ENCODE measurements at places on chromosomes 7 and 10.

DNA sequence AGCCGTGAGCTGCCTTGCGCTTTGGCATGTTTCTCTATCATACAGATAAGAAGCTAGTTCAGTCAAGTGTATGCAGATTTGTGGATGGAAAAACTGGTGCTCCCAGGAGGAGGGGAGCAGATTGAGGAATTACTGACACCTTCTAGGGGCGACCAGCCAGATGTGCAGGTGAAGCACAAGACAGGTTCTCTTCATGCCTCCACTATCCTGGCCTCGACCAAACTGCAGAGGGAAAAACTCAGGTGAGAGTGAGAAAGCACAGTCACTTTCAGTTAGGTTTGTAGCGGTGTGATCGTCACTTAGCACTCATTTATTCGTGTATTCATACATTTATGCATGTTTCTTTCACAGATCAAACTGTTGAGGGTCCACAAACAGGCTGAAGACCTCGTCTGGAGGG, 600 bp upstream of the DBNL start:
- DNase-seq, result peak; percentile 2

DNA sequence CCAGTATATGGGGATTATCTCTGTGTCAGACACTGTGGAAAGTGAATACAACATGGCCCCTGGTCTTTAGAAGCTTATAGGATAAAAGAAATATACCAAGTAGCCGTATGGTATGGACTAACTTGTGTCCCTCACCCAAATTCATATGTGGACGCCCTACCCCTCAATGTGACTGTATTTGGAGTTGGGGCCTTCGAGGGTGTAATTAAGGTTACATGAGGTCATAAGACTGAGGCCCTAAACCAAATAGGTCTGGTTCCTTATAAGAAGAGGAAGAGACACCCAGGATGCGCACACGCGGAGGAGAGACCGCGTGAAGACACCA, 36.3 kb downstream of the ASB13 start:
- DNase-seq, result no peak

GRCh38 chr7:48299580-48300169, 128.4 kb downstream of the ABCA13 start:
- peak; percentile 60 for DNase-seq

GRCh38 chr10:1150638-1150955, 94.4 kb downstream of the WDR37 start:
- DNase-seq, result no peak

- DNase-seq, result no peak
Measured at GRCh38 chr10:122062831-122063674, 74.1 kb downstream of the TACC2 start.

DNA sequence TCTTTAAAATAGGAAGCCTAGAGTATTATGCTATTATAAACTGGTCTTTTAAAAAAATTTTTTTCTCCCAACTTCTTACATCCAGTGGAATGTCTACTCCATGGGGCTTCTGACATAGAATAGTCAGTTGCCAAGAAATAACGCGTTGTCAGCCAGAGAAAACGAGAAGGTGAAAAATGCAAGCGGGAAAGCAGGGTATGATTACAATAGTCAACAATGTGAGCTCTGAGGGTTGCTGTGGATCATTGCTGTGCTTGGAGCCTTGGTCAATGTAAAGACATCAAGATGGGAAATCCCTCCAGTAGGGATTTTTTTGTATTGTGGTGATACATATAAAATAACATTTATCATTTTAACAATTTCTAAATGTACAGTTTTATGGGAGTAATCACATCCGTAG, 27.6 kb upstream of the PLPP4 start:
- DNase-seq, result no peak

DNA sequence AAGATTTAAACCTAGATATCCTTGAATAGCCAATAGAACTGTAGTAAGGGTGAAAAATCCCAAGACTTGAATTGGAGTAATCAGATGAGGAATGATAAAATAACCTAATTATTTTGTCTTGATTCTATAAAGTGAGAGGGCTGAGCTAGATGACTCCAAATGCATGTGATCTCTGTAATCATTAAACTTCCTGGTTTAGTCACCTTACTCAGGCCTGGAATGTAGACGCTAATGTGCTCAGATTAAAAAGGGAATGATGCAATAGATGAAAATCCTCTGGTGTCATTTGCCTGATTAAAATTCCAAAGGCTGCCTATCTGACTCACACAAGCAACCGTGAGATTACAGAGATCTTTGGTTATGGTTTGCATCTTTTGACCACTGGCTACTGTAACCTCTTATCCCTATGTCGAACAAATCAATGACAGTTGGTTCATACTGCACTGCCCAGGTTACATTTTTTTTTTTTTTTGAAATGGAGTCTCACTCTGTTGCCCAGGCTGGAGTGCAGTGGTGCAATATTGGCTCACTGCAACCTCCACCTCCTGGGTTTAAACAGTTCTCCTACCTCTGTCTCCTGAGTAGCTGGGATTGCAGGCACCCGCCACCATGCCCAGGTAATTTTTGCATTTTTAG, 2.9 kb upstream of the HKDC1 start:
- peak; percentile 69 for DNase-seq

GRCh38 chr10:48300556-48300955, 5.9 kb upstream of the MAPK8 start:
- no peak for DNase-seq

DNA sequence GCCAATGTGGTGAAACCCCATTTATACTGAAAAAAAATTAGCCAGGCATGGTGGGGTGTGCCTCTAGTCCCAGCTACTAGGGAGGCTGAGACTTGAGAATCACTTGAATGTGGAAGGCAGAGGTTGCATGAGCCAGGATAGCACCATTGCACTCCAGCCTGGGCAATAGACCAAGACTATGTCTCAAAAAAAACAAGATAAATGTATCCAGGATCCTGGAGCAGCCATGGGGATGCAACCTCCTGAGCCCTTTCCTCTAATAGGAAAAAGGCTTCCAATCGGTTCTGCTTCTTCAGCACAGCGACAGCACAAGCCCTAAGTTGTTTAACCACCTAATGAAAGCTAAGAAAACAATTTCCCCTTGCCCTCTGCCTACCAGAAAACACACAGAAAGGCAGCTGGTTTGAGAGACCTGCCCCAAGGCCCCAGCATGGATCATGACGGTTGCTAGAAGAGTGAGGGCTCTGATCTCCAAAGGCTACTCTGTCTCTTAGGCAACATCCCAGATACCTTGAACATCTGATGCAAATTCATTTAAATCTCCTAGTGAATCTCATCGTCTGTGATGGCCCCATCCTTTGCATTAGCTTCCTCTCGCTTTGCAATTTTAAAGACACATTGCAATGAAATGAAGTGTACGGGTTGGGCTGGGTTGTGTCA, 220.8 kb downstream of the ARHGAP21 start:
- no peak for DNase-seq

DNA sequence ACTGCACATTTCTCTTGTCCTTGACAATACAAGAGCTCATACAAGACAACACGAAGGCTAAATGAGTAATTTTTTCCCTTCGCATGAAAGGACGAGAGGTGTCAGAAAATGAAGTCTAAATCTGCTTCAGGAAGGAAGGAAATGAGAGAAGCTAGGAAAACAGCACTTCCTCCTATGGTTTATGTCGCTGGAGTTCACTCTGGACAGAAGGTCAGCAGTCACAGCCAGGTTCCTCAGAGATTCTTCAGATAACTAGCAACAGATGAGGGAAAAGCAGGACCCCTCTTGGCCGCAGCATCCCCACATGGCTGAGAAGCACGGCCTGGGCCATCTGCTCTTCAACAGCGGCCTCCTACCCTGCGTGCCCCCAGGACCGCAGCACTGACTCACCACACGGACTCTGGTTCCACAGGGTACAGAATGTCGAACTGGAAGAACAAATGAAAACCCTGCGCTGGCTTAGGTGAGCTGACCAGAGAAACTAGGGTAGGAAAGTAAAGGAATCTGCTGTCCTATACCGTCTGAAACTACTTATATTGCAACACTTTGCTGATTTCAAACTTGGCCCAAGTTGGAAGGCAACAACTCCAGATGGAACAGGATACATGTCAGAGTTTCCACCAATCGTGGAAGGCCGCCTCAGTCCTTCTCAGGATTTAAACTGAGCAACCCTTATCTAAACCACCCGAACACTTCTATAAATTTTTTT, 26.3 kb downstream of the DNMBP start:
- peak; percentile 47 for DNase-seq

DNA sequence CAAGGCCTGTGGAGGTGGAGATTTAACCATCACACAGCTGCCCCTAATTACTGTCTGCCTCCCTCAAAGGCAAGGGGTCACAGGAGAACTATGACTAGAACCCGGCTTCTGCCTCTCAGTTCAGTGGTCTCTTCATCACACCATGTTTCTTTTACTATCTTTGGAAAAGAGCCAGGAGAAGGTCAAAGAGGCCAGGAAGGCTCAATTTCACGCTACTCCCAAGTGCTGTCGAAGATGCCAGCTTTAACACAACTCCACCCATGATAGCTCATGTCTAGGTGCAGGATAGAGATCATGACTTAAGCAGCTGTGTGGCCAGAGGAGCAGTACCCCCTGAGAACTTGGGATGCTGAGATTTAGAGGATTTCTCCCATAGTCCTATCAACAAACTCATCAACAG, 60.5 kb upstream of the OPALIN start:
- no peak for DNase-seq

DNA sequence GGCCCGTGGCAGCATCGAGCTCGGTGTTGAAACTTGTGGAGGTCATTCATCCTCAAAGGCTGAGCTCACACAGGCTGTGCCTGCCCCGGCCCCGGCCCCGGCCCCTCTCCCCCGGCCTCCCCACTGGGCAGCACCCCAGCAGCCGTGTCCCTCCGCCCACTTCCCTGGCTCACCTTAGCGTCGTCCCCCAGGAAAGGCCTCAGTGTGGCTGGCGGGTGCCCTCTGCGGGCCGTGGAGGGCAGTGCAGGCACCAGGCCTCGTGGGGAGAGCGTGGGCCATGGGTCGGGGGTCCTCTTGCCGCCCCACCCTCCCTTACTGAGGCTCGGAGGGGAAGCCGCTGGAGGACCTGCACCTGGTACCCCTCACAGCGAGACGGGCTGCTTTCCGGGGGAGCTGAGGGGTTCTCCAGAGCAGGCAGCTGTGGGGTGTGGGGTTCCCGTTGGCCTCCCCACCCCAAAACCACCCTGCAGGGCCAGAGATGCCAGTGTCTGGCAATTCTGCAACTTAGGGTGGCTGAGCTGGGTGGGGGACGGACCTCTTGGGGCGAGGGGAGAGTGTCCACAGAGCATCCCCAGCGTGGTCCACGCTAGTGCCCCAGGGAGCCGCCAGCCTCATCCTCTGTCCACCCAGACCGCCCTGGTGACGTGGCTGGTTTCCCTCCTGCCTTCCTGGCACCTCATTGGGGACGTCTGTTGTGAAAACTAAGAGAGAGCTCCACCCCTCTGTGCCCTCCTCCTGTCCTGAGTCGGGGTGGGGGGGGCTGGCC, 44.2 kb upstream of the DPYSL4 start:
- peak; percentile 1 for DNase-seq

GRCh38 chr7:100825215-100825671, 2.1 kb downstream of the EPHB4 start:
- no peak for DNase-seq

GRCh38 chr7:102843850-102844249, 69.0 kb upstream of the LRRC17 start:
- no peak for DNase-seq

GRCh38 chr7:41136551-41136950, 566.3 kb downstream of the INHBA start:
- DNase-seq, result no peak

DNA sequence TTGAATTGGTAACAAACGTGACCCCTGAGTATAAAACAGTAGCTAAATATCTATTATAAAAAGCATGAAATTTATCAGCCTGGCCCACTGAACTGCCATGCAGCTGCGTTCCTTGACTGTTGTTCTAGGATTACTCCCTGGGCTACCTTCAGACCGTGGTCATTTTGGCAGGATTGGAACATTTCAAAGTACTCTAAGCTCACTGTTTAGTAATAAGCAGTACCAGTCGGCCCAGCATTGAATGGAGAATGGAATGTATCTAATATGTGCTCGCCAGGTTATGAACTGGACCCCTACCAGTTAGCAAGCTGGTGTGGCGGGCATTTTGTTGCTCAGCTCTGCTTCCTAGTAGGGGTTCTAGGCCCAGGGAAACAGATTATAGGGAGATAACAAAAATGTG, 112.2 kb downstream of the SEMA3C start:
- no peak for DNase-seq

DNA sequence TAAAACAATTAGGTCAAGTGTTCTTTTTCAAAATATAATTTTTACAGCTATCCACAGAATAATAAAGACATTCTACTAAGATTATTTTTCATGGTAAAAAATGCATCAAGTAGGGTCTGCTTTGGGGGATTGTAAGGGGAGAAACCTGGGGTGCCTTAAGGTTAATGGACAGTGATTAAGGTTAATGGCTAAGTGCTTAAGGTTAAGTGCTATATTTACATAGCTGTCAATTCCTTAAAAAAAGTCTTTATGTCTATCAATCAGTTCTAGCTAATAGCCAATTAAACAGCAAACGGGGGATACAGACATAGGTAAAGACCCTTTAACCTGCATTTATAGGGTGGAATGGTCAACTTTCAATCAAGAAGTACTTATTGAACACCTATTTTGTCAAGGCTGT, 284.5 kb upstream of the SEMA3A start:
- DNase-seq, result no peak

DNA sequence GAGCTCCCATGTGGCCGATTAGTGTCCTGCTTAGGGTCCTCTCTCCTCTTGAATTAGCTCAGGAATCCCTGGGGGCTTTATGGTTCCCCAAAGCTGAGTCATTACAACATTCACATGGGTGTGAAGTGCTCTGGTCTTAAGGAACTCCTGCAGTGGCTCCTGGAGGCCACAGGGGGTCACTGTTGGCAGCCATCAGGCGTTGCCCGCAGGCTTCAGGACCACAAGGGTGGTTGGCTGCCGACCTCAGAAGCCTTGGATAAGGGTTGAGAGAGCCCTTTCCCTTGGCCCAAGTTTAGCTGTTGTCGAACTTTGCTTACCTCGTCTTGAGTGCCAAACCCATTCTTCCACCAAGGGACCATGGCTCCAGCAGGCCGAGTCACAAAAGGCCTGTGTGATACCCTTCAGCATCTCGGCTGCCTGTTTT, 61.7 kb downstream of the SH2D4B start:
- DNase-seq, result peak; percentile 50
